Putamen (tissue), 1 donor: ENCODE measurements at places on chromosomes 12 and 14.
A peak's percentile ranks its signal among the peaks of the same experiment; 100 is the strongest.

DNA sequence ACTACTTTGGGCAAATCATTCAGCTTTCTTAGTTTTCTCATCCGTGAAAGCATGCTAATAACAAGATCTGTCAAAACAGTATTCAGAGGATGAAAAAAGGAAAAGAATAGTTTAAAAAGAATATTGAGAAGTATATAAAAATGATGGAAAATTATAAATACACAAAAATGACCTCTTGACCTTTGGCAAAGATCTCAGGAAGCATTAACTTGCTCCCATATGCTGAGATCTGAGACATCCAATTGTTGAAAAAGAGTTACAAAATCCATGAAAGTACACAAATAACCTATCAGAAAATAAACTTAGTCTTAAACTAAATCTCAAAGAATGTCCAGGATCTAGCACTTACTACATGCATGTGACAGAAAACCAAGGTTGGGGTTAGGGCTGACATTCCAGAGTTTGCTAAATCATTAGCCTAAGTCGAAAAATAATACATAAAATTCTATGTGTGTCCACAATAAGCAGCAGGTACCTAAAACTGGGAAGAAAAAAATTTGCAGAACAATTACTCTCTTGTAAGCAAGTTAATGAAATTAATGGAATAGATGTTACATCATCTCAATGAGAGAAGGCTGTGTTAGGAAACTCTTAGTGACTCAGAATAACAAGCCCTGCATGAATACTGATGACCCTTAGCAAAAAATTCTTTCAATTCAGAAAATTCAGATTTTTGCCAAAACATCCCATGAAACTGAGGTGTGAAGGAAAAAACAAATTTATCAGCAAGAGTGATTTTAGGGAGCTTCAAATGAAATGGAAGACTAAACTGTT, 3.4 kb downstream of the PAH start:
- DNase-seq: no peak

DNA sequence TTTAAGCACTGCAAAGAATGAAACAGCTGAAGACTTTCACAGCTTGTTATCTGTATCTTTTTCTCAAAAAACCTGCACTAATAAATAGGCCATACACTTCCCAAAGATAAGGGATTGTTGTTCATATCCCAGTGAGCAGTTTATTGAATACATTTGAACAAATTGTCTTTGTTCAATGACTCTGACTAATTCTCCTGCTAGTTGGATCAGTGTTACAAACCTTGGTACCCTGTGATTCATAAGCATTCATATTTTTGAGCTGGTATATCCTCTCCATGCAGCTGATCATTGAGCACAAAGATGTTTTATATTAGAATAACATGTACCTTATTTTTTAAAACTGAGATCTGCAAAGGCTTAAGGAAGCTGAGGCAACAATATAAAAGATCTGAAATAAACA, 58.9 kb upstream of the FSCB start:
- DNase-seq: no peak

GRCh38 chr12:51593539-51593938, 2.5 kb downstream of the SCN8A start:
- no peak for DNase-seq

DNA sequence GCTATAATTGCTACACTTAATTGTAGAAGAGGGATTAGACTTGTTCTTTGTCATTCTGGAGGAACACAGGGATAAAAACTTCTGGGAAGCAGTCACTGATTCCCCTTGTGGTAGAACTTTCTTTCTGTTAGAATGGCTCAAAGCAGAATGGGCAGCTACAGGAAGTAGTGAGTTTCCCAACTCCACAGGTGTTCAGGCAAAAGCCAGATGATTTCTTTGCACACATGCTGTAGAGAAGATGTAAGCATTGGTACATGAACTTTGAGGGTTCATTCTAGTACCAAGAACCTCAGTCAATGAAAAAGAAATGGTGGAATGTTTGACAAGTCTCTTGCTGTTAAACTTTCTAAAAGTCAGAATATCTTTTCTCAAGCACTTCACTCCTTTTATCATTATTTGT, 4.3 kb downstream of the NDUFA9 start:
- no peak for DNase-seq

- DNase-seq: peak; percentile 12
Measured at GRCh38 chr14:56855891-56856461, 45.7 kb upstream of the OTX2 start.
